ENCODE measurements at places on chromosomes 2 and 18.

GRCh38 chr2:169526451-169526850, 16.9 kb downstream of the KLHL41 start:
- no peak for DNase-seq

- DNase-seq, result no peak
Measured at GRCh38 chr2:69095305-69095704, 82.3 kb downstream of the ANTXR1 start.

GRCh38 chr2:38095996-38096861, 20.3 kb upstream of the CYP1B1 start:
- DNase-seq, result peak; percentile 85

DNA sequence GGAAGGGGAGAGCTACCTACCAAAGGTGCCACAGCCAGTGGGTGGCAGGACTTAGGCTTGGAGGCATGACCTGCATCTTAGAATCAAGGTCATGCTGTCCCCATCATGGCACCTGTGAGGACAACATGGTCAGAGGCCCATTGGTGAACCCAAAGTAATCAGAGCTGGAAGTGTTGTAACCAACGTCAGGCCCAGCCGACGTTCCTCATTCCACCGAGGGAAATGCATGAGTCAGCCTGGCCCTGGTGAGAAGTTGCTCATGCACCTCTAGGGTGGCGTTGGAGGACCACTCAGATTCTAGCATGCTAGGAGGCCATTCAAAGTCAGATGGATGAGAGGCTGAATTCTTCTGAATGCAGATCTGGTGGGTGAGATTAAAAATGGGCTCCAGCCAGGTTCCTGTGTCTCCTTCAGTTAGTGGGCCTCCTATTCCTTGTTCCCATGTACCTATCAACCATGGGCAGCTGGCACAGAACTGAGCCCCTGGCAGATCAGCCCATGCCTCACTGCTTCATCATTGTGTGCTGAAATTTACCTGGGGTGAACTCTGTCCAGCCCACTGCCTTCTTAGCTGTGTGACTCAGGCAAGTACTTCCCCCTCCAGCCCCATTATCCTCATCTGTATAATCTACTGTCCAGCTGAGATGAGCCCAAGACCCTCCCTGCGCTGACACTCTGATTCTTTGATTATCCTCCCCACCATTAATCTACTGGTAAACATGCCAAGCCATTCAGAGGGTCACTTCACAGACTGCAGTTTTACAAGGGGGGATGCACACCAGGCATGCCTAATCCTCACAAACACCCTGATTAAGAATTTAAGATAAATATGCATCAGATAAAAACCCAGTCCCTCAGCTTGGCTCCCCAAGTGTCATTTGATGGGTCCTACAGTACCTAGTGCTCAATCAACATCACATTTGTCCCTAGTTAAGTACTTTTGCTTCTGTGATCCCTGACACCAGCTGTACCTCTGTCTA, 14.0 kb downstream of the SLC14A2 start:
- DNase-seq, result no peak

GRCh38 chr2:110829413-110830146, 97.2 kb downstream of the ACOXL start:
- DNase-seq, result no peak

GRCh38 chr2:126643972-126644371, 12.0 kb upstream of the GYPC start:
- no peak for DNase-seq

- no peak for DNase-seq
Measured at GRCh38 chr2:65922794-65923193, 490.4 kb upstream of the SPRED2 start.

DNA sequence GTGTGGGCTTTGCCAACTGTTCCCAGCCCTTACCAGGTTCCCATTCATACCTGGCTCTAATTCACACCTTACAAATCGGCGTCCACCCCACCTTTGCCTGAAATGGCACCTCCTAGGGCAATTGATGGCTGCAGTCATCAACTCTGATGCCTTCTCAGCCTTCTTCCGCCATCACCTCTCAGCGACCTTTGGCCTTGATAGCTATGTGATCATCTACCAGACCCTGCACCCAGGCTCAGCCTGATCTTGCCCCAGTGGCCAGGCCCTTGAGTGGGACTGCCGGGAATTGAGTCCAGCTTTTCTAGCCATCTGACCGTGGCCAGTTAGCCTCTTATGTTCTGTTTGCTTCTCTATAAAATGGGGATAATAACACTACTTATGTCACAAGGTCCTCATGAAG, 32.5 kb downstream of the PSD4 start:
- no peak for DNase-seq

Measured in heart left ventricle (tissue), 16 donors.